ENCODE measurements at places on chromosomes 7 and 10. TPM values are rescaled to one million over a fixed set of nuclear protein-coding genes. Genes with fewer than 3 reads are reported as not detected.

- no peak for DNase-seq
Measured at GRCh38 chr7:113083816-113084495, 2.7 kb downstream of the GPR85 start.

DNA sequence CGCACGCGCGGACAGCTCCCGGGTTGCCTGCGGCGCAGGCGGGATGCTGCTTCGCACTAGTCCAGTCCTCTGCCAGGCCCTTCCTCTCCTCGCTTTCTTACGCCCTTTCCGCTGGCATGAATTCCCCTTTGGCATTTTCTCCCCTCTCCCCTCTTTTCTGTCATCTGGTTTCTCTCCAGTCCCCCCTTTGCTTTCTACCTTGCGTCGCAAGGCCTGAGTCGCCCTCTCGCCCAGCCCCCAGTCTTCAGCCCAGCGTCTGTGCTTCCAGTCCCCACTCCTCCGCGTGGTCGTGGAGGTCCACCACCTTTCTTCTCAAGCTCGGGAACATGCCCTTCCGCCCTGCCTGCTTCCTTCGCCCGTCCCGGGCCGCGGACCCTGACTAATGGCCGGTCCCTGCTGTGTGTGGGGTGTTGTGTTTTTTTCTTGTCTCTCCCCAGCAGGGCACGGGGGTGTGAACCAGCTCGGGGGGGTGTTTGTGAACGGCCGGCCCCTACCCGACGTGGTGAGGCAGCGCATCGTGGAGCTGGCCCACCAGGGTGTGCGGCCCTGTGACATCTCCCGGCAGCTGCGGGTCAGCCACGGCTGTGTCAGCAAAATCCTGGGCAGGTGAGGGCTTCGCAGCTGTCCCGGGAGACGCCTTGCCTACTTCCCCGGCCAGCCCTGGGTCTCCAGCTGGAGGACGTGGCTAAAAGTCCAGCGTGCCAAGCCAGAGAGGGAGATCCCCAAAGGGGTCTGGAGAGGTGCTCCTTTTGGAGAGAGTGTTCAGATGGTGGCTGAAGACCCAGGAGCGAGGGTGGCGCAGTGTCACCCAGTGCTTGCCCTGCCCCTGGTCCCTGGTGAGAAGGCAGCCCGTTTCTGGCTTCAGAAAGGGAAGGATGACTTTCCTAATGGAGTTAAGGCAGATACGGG is 4.2 kb downstream of the PAX2 start:
- no peak for DNase-seq

Gene FAM13C
- 14.3 TPM for polyA plus RNA-seq

DNA sequence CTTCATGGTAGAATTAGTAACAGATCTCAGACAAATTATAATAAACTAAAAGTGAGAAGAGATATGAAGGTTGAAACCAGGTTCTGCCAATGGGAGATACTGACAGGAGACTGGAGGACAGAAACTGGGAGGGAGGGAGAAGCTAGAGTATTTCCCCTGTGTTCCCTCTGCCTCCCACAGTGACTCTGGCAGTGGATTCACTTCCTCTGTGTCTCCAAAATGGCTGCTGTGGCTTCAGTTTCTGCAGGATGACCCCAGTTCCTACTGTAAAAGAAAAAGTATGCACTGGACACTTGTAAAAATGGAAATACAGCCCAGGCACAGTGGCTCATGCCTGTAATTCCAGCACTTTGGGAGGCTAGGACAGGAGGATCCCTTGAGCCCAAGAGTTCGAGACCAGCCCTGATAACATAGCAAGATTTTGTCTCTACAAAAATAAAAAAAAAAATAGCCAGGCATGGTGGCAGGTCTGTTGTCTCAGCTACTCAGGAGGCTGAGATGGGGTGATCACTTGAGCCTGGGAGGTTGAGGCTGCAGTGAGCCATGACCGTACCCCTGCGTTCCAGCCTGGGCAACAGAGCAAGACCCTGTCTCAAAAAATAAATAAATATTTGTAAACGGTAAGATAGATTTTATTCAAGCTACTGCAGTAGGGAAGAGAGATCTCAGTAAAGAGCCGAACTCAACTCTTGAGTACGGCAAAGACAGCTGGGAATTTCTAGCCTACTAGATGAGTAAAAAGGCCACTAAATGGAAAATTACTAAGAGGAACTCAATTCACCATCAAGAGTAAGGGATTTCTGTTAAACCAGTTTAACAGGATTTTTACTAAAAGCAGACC is 156.6 kb upstream of the TRIM24 start:
- DNase-seq: no peak

- DNase-seq: no peak
Measured at GRCh38 chr10:50335397-50335796, 84.1 kb upstream of the ASAH2 start.

GRCh38 chr7:44471436-44471835 is 19.0 kb downstream of the NUDCD3 start:
- no peak for DNase-seq

DNA sequence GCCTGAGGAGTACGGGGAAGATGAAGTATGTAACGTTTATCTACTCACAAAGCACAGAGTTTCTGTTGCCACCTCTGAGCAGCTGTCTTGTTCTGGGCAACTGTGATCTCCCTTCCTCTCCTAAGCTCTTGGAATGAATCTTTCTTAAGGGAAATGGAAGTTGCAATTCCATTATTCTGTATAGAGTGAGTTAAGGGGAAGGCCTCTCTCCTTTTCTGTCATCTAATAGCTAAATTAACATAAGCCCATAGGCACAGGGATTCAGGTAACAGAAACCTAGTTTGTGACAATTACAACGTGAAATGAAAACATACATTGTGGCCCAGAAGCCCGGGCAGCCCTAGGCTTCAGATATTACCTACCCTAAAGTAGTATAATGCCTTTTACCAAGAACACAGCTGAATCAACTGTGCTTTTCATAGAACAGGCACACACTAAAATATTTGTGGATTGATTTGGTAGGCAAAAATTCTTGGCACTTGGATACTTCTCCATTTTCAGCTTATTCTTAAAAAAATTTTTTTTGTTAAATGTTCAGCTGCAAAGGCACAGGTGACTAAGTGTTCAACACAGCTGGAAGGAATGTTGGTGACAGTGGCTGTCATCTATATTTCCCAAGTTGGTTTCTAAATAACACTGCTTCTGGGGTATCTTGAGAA is 3.8 kb upstream of the PDCD4 start:
- no peak for DNase-seq

Gene FAM107B
- polyA plus RNA-seq: 10.2 TPM

DNA sequence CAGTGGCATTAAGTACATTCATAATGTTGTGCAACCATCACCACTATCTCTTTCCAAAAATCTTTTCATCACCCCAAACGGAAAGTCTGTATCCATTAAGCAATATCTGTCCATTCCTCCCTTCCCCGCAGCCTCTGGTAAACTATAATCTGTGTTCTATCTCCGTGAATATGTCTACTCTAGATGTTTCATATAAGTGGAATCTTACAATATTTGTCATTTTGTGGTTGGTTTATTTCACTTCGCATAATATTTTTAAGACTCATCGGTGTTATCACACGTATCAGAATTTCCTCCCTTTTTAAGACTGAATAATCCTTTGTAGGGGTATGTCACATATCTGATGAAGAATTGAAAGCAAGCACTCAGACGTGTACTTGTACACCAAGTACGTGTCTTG is 86.0 kb upstream of the FGFR2 start:
- DNase-seq: no peak
